ENCODE measurements at places on chromosomes 6 and 20. TPM values are rescaled to one million over a fixed set of nuclear protein-coding genes. Genes with fewer than 3 reads are reported as not detected.

Gene ARFGEF3
- total RNA-seq: 3.7 TPM

Gene BANF2
- not detected for total RNA-seq

Gene C6orf120
- total RNA-seq: 18.0 TPM

Gene FAM83C
- not detected for total RNA-seq

Gene EYS
- not detected for total RNA-seq

DNA sequence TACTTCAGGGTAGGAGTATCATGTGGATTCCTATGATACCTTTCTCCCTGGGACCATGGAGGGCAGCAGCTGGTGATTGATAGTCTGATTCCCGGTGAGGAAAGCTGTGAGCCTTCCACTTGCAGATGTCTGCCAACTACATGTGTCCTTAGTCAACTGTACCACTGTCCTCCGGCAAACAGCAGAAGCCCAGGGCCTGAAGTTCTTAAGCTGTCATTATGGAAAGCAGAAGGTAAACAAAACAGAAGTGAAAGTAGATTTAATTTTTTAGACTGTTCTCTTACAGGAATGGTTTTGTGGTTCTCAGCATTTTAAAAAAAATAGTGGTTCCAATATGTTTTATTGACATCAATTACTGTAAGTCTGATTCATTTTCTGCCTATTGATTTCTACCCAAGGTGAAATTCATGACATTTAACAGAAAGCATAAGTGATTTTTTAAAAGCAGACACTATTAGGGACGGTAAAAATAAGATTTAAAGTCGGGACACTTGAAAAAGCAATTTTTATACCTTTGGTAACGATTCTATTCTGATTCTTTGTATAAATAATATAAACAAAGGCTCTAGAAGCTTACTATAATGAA lies 36.6 kb downstream of the PTPN1 start:
- no peak for DNase-seq

- no peak for DNase-seq
Observed at GRCh38 chr6:3669916-3670315, 81.6 kb downstream of the PXDC1 start.

GRCh38 chr20:63065911-63066310 lies 59.1 kb upstream of the BHLHE23 start:
- no peak for DNase-seq

GRCh38 chr6:20691185-20691584 lies 156.9 kb downstream of the CDKAL1 start:
- DNase-seq: no peak

DNA sequence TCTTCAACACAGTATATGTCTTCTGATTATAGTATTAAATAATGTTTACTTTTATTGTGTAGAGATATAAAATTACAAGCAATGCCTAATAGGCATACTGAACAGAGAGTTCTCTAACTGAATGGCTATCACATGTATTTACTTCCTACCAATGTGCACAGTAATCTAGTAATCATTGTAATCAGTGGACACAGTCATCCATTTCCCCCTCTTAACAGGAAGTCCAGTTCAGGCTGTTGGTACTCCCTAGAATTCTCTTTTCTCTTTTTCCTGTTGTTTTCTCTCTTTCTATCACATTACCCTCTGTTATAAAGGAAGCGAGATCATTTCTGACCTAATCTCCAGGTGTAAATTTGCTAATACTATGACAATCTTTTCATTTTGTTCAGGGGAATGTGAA lies 172.5 kb downstream of the HTR1B start:
- DNase-seq: no peak

- no peak for DNase-seq
Observed at GRCh38 chr6:6588924-6589709, 597 bp downstream of the LY86 start.

DNA sequence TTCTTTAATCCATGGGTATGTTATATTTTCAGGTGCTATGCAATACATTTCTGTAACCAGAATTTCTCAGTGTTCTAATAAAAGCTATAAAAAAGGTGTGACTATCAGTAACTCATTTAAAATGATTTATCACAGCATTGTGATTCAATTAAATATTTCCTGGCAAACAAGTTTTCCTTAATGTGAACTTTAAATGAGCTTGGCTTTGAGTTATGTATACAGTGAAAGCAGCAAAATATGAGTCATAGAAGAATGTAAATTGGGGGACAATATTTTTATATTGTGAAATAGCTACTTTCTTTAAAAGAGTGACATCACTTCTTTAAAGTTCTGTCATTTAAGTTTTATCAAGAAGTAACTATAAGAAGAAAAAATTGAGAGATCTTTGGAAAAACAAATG lies 484.9 kb upstream of the MAN1A1 start:
- DNase-seq: no peak

DNA sequence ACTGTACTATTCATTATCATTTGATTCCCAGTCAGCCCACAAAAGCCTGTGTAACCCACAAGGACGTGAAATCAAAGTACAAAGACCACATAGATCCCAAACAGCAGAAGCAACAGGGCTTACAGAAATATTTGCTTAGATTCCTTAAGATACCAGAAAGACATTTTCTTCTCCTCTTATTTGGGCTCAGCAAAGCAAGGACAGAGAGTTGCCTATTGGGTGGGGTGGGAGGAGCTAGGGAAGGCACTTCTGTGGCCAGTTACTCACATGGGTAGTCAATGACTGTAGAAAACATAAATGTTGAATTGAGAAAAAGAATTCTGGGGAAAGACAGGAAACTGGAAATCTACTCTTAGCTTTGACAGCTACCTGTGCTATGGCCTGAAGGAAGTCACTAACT lies 19.8 kb downstream of the PDE7B start:
- DNase-seq: no peak

- DNase-seq: no peak
Observed at GRCh38 chr6:7803214-7803613, 77.3 kb downstream of the BMP6 start.

DNA sequence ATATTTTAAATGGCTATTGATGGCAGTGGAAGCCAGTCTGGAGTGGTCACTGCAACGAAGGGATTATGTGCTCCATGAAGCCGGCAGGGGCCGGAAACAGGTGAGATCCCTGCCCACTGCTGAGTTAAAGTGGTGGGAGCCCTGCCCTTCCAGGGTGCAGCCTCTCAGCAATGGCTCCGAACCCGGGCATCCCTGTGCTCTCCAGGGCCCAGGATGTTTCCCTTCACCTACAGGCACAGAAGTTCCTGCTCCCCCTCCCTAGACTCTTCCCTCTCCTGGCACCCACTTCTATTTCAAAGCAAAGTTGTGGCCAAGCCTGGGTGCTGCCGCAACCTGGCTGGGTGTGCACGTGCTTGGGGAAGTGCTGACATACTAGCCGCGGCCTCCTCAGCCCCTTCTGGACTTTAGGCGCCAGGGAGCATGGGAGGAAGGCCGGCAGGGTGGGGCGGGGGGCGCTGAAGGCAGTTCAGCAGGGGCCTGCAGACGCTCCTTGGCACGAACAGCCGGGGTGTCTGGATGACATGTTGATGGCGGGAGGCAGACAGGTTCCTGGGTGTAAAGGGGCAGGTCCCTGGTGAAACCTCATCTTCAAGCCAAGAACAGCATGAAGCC lies 452.3 kb downstream of the HTR1B start:
- no peak for DNase-seq

GRCh38 chr6:157552081-157552747 lies 171.2 kb downstream of the ZDHHC14 start:
- DNase-seq: no peak

Data from right atrium auricular region (tissue), 2 donors.